GDM1 (cell line): ENCODE measurements at places on chromosomes 4 and X.

GRCh38 chrX:130084631-130085237, 25.6 kb downstream of the ELF4 start:
- peak; percentile 12 for DNase-seq

DNA sequence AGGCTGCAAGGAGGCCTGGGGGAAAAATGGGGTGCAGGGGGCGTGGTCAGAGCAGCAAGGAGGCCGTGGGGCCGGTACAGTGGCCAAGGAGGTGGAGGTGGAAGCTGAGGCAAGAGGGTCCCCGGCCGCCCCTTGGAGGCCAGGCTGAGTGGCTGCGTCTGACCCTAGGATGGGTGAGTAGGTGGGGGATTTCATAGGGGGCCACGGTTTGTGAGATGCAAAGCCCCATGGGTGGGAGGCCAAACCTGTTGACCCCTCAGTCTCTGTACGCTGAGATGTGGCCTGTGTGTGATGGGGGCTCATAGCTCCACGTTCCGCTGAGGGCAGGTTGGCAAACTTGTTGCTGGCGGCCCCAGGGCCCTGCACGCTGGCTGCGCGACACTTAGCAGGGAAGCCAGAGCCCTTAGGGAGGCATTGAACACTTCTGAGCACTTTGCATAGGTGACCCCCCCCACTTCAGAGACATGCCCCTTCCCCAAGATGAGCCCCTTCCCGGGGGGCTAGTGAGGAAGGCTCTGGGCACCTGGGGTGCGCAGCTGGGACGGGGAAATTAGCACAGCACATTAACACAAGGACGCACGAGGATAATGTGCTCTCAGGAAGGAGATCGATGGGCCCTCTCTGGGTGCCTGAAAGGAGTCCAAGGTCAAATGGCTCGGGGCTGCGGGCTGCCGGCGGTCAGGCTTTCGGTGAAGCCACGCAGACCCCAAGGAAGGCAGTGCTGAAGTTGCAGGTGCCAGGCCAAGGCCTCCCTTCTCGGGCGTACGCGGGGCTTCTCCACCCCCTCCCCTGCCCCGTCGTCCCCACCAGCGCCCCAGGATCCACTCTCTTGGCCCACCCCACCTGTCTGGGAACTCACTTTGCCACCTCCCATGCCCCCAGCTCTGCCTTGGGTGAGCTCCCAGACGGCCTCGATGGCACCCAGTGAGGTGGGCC, 107.4 kb downstream of the HMX1 start:
- no peak for DNase-seq

DNA sequence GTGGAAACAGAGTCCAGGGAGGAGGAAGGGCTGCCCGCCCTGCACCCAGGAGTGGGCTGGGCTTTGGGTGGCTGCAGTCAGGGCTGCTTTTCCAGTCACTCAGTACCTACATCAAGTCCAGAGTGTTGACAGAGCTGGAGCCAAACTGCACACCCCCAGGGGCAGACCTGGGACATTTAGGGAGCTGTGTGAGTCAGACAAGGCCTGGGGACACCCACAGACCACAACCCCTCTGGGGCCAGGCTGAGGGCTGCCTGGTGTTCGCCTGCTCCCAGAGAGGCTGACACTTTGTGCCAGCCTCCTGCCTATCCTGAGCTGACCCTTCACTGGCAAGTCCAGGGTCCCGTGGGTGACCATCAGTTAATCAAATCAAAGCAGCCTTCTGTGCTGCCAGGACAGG, 240.0 kb downstream of the BCOR start:
- DNase-seq = no peak

DNA sequence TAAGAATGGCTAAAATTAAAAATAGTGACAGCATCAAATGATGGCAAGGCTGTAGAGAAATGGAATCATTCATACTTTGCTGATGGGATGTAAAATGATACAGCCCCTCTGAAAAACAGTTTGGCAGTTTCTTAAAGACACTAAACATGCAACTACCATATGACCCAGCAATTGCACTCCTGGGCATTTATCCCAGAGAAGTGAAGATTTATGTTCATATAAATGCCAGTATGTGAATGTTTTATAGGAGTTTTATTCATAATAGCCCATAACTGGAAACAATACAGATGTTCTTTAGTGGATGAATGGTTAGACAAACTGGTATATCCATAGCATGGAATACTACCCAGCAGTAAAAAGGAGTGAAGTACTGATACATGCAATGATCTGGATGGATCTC, 43.3 kb downstream of the REPS2 start:
- DNase-seq = no peak

GRCh38 chr4:119130365-119131065, 5.1 kb upstream of the MYOZ2 start:
- DNase-seq = no peak

- DNase-seq = no peak
Measured at GRCh38 chr4:11647433-11647832, 218.7 kb upstream of the HS3ST1 start.

- DNase-seq = no peak
Measured at GRCh38 chr4:73866246-73866645, 2.9 kb upstream of the CXCL1 start.

GRCh38 chr4:145709843-145710242, 29.9 kb downstream of the C4orf51 start:
- DNase-seq = no peak

DNA sequence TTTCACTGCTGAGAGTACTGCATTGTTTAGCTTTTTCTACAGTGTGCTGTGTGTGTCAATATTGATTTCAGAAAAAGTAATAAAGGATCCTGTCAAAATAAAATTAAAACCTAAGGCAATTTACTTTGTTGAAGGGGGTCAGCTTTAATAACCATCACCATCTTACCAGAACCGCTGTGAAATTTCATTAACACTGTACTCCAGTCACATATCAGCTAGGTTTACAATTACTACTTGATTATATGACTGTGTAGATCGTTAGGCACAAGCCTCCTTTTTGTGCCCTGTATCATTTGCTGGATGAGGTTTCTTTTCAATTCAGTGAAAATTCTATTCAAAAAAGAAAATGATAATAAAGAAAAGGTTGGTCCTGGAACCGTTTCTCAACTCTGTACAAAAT, 917.2 kb downstream of the CENPC start:
- no peak for DNase-seq

GRCh38 chr4:151674804-151675391, 85.9 kb downstream of the GATB start:
- DNase-seq = no peak

GRCh38 chrX:132463411-132463810, 25.4 kb downstream of the MBNL3 start:
- no peak for DNase-seq

GRCh38 chrX:34365471-34365870, 233.4 kb upstream of the FAM47A start:
- DNase-seq = no peak

- no peak for DNase-seq
Measured at GRCh38 chrX:6279277-6279909, 50.7 kb upstream of the NLGN4X start.

DNA sequence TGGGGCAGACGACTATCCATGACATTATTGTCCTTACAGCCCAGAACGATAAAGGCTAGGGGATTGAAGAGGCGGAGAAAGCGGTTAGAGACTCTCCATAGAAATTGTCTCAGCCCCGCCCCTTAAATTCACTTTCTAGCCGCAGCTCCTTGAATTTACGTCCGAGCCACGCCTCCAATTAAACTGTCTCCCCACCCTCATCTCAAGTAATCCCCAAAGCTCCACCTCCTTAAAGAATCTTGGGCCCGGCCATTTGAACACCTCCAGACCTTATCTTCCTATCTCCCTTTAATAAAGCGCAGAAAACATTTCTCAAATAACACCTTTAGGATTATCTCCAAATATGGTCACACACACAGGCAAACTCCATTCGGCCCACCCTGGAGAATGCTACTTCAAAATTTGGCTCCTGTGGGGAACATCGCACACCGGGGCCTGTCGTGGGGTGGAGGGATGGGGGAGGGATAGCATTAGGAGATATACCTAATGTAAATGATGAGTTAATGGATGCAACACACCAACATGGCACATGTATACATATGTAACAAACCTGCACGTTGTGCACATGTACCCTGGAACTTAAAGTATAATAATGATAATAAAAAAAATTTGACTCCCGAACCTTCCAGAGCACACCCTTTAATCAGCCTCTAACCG, 7.2 kb upstream of the MAGIX start:
- DNase-seq = no peak

DNA sequence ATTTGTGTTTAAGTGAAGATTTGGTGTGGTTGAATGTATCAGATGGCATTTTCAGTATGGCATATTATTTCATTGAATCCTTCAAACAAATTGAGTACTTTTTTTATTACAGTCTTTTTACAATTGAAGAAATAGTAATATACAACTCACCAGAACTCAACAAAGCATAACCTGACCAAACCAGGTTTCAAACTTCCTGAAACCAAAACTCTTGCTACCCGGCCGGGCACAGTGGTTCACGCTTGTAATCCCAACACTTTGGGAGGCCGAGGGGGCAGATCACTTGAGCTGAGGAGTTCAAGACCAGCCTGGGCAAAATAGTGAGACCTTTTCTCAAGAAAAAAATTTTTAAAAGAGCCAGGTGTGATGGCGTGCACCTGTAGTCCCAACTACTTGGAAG, 94.2 kb downstream of the UBE2K start:
- no peak for DNase-seq

DNA sequence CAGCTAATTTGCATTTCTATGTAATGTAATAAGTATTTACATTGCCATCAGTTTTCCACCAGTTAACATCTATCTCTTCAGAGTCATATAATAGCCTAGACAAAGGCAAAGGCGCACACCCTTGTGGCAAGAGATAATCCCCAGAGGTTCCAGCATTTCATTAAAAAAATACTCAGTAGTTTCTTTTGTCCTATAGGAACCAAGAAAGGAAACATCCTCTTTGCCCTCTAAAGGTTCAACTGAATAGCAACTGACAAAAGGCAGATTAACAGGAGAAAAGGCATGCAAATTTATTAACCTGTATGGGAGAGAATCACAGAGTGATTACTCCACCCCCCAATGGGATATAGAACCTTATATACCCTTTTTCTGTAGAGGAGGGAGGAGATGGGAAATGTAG, 48.4 kb downstream of the MAGEB17 start:
- DNase-seq = no peak

- DNase-seq = no peak
Measured at GRCh38 chrX:40007131-40007755, 90.5 kb downstream of the BCOR start.

DNA sequence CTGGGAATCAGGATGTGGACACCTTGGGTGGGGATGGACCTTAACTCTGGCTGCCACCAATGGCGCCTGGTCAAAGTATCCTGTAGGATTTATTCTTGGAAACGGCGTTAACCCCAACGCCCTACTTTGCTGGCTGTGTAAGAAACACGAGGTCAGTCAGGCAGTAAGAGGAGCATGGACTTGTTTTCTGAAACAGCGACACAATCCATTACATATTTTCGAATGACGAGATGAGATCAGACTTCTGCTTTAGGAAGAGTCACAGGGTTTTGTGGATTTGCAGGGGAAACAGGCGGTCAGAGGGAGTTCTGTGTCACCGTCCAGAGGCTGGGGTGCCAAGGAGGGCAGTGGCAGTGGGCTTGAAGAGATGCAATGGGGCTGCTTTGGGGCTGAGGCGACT, 92.2 kb downstream of the TBL1X start:
- DNase-seq = no peak

DNA sequence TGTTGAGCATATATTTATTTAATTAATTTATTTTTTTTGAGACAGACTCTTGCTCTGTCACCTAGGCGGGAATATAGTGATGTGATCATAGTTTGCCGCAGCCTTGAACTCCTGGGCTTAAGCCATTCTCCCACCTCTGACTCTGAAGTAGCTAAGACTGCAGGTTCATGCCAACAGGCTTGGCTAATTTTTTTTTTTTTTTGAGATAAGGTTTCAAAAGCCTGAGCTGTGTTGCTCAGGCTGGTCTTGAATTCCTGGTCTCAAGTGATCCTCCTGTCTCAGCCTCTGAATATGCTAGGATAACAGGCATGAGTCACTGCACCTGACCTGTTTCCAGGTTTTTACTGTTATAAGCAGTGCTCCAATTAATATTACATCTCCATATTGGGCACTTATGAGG, 4.8 kb downstream of the ADD1 start:
- no peak for DNase-seq

GRCh38 chr4:184358521-184359232, 115.7 kb downstream of the IRF2 start:
- no peak for DNase-seq

GRCh38 chrX:39196192-39197102, 395.2 kb downstream of the MID1IP1 start:
- DNase-seq = peak; percentile 64

- DNase-seq = no peak
Measured at GRCh38 chrX:48278958-48279357, 23.8 kb downstream of the SSX1 start.

DNA sequence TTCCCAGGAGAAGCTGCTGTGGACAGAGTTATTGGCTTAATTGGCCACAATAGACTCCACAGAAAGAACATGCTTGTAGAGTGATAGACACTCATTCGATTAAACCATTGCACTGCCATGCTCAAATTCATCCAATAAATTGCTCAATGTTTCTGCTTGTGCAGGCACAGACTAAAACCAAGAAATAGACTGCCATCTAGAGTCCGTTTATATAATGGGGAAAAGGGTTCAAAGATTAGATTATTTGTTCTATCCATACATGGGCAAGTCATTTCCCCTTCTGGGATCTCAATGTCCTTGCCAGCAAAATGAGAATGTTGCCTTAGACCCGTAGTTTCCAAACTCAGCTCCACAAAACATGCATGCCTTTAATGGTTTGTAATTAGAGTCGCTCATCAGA, 8.7 kb downstream of the SMIM10 start:
- DNase-seq = peak; percentile 2

DNA sequence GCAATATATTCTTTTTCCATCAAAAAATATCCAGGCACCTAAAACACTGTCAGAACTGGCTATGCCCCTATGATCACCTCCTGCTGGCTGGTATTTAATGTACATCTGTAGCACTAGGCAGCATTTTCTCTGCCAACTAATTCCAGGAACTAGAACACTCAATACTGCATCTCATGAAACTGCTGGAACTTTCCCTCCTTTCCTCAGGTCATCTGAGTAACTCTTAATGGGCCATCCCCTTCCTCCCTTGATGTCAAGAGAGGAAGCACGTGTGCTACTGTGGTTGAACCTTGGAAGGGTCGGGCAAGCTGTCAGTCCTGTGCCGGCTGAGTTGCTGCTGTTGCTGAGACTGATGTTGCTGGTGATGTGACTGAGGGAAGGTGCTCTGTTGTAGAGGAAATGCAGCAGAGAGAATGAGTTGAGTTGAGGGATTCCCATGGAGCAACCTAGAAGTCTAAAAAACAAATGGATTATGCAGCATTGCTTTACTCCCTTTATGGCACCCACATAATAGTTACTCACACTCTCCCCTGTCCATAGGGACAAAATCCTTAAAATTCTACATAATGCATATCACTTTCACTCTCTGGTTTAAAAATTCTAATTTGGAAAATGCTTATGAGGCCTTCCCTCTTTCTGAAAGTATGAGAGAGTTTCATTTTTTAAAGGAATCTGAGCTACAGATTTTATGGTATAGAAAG, 39.5 kb downstream of the TMEM165 start:
- DNase-seq = peak; percentile 41
